ENCODE measurements at places on chromosomes 6 and 20. TPM values are rescaled to one million over a fixed set of nuclear protein-coding genes. Genes with fewer than 3 reads are reported as not detected.

Gene NUP43
- 16.3 TPM for total RNA-seq

DNA sequence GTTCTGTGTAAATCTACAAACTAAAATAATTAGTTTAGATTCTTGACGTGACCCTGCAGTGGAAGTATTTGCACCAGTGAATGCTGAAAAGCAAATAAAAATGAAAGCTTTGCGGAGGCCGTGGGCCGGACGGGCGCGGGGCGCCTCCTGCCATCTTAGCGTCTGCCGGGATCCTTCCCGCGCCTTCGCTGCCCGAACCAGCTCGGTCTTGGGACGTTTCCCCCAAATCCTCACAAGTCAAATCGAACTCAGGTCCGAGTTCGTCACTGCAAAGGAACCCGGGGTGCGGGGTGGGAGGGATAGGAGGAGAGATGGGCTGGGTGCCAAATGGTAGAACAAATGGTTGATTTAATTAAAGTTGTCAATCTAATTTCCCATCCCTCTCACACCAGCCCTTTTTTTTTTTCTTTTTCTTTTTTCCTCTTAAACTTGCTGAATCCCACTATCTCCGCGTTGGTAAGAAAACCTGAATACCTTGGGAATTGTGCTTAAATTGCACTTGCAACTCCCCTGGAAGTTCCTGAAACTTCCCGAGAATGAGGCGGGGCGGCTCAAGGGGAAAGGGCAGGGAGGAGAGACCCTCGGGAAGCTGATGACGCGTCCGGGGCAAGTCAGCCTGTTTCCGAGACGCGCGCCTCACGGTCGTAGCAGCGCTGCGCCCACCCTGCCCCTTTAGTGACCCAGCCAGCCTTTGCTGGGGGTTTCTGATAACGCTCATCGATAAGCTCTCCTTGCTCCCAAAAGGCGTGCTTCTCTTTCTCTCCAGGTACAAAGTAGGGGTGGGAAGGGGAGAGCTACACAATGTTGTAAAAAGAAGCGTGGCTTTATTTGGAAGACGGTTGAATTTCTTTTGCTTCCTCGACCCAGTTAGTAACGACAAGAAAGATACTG is 1.8 kb downstream of the GJA1 start:
- DNase-seq: no peak

Gene TULP1
- not detected for total RNA-seq

GRCh38 chr6:30889496-30889885 is 5.2 kb downstream of the DDR1 start:
- no peak for DNase-seq

DNA sequence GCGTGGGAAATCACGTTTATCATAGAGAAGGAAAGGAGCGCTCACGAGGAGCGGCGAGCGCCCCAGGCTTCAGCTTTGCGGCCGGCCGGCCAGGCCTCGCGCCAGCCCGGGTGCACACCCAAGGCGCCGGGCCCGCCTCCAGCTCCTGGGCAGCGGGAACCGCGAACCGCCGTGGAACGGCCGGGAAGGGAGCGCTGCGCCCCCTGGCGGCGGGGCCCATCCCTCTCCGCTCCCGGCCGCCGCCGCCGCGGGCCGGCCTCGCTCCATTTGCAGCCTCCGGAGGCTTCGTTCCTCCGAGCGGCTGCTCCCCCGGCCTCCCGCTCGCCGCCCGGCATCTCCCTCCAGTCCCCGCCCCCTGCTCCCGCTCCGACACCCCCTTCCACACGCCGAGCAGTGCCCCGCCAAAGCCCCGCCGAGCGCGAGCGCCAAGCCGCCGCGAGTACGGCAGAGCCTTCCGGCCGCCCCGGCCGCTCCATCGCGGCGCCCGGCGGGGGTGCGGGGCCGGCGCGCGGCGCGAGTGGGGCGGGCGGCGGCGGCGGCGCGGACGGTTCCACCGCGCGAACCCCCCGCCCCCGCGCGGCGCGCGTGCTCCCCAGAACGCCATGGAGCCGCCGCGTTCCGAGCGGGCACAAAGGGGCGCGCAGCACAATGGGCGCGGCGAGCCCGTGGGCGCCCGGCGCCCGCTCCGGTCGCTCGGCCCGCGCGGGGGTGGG is 946 bp downstream of the BEND3 start:
- peak; percentile 66 for DNase-seq

Gene DLK2
- 0.25 TPM for total RNA-seq

DNA sequence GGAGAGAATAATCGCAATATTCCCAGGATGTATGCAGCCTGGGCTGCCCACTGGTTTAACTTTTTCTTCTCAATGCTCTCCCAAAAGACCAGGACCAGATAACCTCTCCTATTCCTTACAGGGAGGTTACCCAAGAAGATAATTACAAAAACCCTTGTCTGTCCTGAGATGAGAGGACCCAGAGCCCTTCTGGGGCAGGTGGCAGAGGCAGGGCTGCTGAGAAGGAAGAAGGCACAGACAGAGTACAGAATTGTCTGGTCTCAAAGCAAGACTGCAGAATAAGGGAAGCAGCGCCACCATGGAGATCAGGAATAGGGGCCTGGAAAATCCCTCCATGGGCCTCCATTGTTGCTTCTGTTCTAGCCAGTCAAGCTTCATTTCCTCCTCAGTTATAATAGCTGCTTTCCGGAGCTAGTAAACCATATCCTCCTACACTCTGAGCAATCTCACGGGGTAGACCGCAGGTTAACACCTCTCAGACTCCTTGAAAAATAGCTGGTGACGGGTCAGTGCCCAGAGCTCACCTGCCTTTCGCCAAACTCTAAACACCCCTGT is 463 bp upstream of the HLA-DMB start:
- DNase-seq: peak; percentile 13

DNA sequence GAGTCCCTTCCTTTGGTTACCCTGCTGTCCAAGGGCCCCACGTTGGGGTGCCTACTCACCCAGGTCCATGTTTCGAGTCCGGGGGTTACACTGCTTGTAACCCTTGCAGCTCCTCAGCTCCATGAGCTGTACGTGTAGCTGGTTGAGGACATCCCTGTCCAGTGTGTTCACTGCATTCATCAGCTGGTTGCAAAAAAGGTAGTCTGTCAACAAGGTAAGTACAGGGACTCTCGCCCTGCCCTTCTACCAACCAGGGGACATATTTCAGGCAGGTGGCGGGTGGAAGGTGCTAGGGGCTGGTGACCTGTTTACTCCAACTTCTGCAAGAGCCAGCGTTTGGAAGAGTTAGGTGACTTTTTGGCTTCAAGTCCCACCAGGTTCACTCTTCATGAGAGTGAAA is 123.6 kb downstream of the SULF2 start:
- no peak for DNase-seq

- DNase-seq: no peak
Observed at GRCh38 chr6:73236144-73236750, 11.0 kb upstream of the KHDC1L start.

Gene SPATS1
- total RNA-seq: not detected

DNA sequence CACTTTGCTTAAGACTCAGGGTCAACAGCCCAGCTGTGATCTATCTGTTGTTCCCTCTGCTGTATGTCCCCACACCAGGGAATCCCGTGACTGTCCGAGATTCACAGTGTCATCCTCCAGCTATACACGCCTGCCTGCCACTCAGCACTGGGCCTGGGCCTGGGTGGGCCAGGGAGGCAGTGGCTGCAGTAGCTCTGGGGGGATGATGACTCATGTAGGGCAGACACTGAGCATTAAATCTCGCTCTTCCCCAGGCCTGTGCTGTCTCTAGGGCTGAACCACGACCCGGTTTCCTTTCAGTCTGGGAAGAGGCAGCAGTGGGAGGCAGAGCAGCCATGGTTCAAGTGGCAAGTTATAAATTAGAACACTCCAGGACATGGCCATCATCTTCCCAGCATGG is 173.9 kb downstream of the LRFN2 start:
- no peak for DNase-seq

DNA sequence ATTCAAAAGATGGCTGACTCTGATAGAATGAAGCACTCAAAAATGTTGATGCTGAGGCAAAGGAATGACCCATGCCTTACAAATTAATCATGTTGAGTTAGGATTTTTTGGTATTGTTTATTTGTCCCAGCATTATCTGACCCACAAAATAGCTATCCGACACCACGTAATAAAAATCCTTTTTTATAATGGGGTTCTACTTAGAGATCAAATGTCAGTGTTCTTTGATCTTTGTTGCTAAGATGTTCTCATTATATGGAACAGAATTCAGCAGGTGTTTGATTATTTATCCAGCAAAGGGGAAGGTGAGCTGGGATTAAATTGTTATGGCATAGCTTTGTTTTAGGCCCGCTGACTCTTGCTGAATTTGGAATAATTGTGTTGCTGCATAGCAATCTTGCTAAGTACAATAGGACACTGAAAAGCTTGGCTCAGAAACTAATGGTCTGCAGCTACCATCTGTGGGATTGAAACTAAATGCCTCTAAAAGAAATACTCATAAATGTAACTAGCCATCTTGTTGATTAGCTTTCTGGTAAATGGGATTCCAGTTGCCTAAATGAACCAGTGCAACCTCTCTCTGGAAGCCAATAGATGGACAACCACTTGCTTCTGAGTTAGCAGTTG is 180.2 kb upstream of the HDAC2 start:
- no peak for DNase-seq

DNA sequence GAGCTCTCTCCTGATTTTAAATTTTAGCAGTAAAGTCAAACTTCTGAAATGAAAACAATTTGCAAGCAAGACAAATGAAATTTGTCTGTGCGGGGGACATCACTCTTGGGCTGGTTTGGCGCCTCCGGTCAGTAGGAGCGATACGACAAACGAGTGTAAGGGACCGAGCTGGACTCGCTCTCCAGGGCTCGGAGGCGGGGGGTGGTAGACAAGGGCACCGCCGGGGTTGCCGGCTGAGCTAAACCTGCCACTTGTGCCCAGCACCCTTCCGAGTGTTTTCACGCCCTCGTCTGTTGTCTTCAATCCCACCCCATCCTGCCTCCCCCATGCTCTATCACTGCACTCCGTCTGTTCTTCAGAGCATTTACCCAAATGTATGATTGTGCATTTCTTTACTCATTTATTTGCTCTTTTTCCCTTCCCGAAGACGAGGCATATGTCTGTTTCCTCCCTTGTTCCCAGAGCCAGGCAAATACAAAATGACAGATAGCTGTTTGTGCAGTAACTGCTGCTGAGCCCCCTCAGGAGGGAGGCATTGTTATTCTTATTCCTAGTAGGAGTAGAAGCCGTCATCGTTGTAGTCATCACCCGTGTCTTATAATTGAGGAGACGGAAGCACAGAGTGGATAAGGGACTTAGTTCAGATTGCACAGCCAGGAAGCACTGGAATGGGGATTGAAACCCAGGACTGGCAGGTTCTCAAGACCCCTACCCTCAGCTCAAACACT is 62.8 kb upstream of the APCDD1L start:
- DNase-seq: no peak

Gene PPP1R16B
- 60.9 TPM for total RNA-seq

DNA sequence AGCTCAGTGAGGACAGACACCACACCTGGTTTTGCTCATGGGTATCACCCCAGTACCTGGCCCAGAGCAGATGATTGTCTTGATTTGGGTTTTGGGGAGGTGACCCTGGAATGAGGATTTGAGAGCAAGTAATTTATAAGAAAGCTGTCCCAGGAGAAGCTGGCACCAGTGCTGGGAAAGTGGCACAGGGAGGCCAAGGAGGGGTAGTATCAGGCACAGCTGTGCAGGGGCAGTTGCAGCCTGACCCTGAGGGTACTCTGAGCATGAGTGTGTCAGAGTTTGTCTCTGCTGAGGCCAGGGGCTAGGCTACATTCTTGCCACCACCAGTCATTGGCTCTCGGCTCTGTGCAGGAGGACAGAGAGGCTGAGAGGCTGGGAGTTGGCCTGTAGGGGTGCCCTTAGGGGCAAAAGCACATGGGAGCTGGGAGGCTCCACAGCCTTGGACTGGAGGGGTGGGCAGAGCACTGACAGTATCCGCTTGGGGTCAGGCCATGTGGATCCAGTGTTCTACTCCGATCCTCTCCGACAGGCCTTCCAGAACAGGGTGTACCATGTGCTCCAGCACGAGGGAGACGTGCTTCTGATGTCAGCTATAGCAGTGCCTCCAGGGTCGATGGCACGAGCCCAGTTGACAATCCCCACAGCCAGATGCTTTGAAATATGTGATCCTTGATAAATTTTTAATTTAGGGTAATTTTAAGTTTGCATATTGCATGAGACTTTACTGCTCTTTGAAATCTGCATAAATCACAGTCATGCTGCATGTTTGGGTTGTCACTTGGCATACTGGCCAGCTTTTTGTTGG is 121.3 kb downstream of the PHACTR3 start:
- DNase-seq: no peak

DNA sequence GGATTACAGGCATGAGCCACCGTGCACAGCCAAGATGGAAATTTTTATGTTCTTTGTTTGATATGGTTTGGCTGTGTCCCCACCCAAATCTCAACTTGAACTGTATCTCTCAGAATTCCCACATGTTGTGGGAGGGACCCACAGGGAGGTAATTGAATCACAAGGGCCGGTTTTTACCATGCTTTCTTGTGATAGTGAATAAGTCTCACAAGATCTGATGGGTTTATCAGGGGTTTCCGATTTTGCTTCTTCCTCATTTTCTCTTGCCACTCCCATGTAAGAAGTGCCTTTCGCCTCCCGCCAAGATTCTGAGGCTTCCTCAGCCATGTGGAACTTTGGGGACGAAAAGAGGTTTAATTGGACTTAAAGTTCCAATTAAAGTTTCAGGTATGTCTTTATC is 14.6 kb downstream of the EEF1A1 start:
- no peak for DNase-seq

GRCh38 chr6:56517155-56517745 is 125.4 kb downstream of the DST start:
- DNase-seq: no peak

GRCh38 chr20:25280051-25280573 is 32.2 kb downstream of the PYGB start:
- DNase-seq: no peak

DNA sequence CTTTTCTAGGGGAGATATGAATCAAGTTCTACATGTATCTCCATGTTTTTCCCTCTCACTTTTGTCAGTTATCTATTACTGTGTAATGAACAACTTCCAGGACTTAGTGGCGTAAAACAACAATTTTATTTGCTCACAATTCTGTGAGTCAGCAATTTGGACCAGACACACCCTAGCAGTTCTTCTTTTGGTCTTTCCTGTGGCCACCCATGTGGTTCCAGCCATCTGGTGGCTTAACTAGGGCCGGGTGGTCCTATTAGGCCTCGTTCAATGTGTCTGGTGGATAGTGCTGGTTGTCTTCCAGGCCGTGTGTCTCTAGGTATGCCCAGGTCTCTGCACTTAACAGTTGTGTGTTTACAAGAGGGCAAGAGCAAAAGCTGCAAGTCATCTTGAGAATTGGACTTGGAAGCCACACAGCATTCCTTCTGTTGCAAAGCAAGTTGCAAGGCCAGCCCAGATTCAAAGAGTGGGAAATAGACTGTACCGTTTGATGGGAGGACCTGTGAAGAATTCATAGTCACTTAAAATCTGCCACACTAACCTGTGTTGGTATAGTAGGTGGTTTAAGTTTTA is 20.8 kb upstream of the SLC35D3 start:
- no peak for DNase-seq

Gene KCNK5
- 0.78 TPM for total RNA-seq

Gene TMEM200A
- total RNA-seq: 2.4 TPM

- DNase-seq: no peak
Observed at GRCh38 chr6:75024828-75025227, 181.0 kb downstream of the COL12A1 start.

GRCh38 chr6:74598462-74599393 is 607.1 kb downstream of the COL12A1 start:
- no peak for DNase-seq
